ENCODE measurements at places on chromosomes 1 and 21.

- H3K36me3 ChIP-seq: no peaks in the 10 kb centered on the region
- H3K4me1 ChIP-seq: no peaks in the 10 kb centered on the region
- H3K4me3 ChIP-seq: no peak overlapping the region
- H3K27ac ChIP-seq: no peak overlapping the region
Measured at GRCh38 chr1:235943581-235944114, 76.9 kb upstream of the LYST start.

DNA sequence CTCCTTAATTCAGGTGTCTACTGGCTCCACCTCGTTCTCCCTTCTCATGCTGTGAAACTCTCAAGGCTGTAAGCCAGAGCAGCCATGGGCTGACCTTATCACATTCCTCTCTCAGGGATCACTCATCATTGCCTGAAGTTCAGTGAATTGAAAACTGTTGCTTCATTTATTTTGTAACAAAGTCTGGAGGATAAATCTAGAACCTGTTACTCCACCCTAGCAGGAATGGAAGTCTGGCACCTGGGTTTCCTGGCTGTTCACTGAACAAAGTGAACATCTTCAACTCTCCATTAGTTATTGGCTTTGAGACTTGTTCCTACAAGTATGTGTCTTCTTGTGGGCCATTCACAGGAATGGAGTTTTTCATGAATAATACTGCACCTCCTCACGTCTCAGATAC, 584.1 kb downstream of the PTPRU start:
- H3K4me3 ChIP-seq: no peak overlapping the region
- H3K27ac ChIP-seq: no peak overlapping the region
- no peaks in the 10 kb centered on the region for H3K36me3 ChIP-seq
- no peaks in the 10 kb centered on the region for H3K4me1 ChIP-seq

- H3K4me3 ChIP-seq: no peak overlapping the region
- H3K27ac ChIP-seq: no peak overlapping the region
- H3K4me1 ChIP-seq: no peaks in the 10 kb centered on the region
- H3K36me3 ChIP-seq: no peaks in the 10 kb centered on the region
Measured at GRCh38 chr1:34688006-34688741, 66.7 kb upstream of the GJB5 start.

GRCh38 chr1:54499360-54500106, 48.5 kb upstream of the ACOT11 start:
- no peak overlapping the region for H3K4me3 ChIP-seq
- no peaks in the 10 kb centered on the region for H3K36me3 ChIP-seq
- peaks cover 13% of the 10 kb centered on the region for H3K4me1 ChIP-seq
- H3K27ac ChIP-seq: no peak overlapping the region

DNA sequence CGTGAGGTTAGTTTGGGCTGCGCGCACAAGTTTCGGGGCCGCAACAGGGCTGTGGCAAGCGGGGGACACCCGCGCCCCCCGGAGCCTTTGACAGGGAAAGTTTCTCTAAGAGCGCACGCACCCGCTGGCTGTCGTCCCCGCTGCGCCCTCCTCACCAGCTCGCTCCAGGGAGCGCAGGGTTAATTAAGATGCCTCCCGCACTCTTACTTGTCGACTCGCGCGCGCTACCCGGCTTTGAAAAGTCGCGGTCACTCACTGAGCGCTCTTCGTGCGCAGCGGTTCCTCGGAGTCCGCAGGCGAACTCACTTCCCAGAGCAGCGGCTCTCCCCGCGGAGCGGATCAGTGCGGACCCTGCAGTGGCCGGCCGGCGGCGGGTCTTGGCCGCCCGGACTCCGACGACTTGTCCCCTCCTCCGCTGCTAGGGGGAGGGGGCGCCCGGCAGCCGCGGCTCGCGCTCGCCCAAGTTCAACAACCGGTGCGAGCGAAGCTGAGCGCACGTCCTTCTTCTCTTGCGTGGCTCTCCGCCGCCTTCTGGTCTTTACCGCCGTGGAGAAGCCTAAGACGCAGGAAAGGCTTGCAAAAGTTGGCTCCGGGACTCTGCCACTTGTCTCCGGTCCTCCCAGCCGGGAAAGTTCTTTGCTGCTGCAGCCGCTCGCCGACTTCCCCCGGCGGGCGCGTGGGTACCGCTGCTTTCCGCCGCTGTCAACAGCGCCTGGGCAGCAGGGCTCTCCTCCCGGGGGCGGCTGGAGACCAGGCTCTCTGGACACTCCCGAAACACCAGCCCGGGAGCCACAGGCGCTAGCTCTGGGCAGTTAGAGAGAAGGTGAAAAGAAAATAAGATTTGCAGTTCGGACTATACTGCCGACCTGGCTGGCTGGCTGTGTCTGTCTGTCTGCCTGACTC, 506 bp downstream of the JUN start:
- peak overlapping the region; percentile 53 for H3K4me3 ChIP-seq
- H3K27ac ChIP-seq: peak overlapping the region; percentile 99
- peaks cover 20% of the 10 kb centered on the region for H3K4me1 ChIP-seq
- peak; percentile 65 for DNase-seq

DNA sequence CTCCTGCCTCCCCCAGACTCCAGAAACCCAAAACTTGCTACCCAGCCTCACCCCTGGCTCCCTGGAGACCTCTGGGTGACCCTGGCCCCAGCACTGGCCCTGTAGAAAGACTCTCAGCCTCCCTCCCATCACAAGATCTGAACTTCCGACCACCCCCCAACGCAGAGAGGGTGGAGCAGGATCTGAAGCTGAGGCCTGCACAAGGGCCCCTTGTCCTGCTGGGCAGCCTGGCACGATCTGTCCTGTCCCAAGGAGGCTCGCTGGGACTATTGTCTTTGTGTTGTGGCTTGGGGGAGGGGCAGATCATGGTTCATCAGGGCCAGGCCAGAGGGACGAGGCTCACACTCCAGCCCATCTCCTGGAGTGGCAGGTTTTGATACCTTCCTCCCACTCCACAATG, 20.0 kb downstream of the PHLDA3 start:
- peaks cover 5% of the 10 kb centered on the region for H3K4me1 ChIP-seq
- no peak for DNase-seq
- peak overlapping the region; percentile 29 for H3K27ac ChIP-seq
- no peaks in the 10 kb centered on the region for H3K27me3 ChIP-seq
- no peaks in the 10 kb centered on the region for H3K36me3 ChIP-seq

DNA sequence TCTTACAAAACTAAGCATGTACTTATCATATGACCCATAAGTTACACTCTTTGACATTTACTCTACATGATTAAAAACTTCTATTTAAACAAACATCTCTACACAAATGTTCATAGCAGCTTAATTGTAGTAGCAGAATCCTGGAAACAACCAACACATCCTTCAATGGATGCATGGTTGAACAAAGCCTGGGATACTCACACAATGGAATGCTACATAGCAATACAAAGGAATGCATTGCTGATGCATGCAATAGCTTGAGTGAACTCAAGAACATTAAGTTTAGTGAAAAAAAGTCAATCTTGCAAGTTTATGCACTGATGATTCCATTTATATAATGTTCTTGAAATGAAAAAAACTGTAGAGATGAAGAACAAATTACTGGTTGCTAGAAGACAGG, 686.9 kb downstream of the LRRIQ3 start:
- H3K36me3 ChIP-seq: no peaks in the 10 kb centered on the region
- H3K27me3 ChIP-seq: no peaks in the 10 kb centered on the region
- H3K27ac ChIP-seq: no peak overlapping the region
- DNase-seq: no peak

- no peak overlapping the region for H3K4me3 ChIP-seq
- H3K4me1 ChIP-seq: peaks cover 9% of the 10 kb centered on the region
- H3K36me3 ChIP-seq: no peaks in the 10 kb centered on the region
- no peak for DNase-seq
- no peak overlapping the region for H3K27ac ChIP-seq
- H3K27me3 ChIP-seq: no peaks in the 10 kb centered on the region
Measured at GRCh38 chr1:186055846-186056245, 319.2 kb downstream of the TPR start.

GRCh38 chr1:244349103-244349531, 102.6 kb downstream of the ADSS2 start:
- no peak overlapping the region for H3K4me3 ChIP-seq
- peaks cover 10% of the 10 kb centered on the region for H3K4me1 ChIP-seq
- no peaks in the 10 kb centered on the region for H3K27me3 ChIP-seq
- no peak for DNase-seq
- no peak overlapping the region for H3K27ac ChIP-seq

- H3K27ac ChIP-seq: no peak overlapping the region
- no peak overlapping the region for H3K4me3 ChIP-seq
- no peak for DNase-seq
- no peaks in the 10 kb centered on the region for H3K4me1 ChIP-seq
- H3K27me3 ChIP-seq: no peaks in the 10 kb centered on the region
Measured at GRCh38 chr1:173553312-173553711, 49.6 kb downstream of the SLC9C2 start.

GRCh38 chr1:175331891-175332290, 139.3 kb upstream of the KIAA0040 start:
- no peak overlapping the region for H3K27ac ChIP-seq
- H3K4me1 ChIP-seq: no peaks in the 10 kb centered on the region
- H3K27me3 ChIP-seq: no peaks in the 10 kb centered on the region
- H3K4me3 ChIP-seq: no peak overlapping the region

DNA sequence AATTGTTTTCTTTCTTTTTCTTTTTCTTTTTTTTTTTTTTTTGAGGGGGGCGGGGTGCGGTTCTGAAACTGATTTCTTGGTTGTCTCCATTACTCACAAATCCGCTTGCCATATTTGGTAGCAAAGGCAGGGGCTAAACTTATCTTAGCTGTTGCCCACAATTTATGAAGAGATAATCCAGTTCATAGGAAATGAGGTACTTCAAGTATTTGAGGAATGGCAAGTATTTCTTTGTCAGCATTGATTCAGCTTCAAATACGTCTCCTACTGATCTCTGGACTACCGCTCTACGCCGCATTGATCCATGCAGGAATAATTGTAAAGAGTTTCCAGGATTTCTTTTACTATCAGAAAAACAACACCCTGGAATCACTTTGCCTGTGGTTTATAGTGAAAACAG, 289.2 kb upstream of the DPYD start:
- no peak for DNase-seq
- H3K36me3 ChIP-seq: no peaks in the 10 kb centered on the region
- H3K27ac ChIP-seq: no peak overlapping the region
- no peaks in the 10 kb centered on the region for H3K27me3 ChIP-seq
- H3K4me1 ChIP-seq: no peaks in the 10 kb centered on the region

- no peaks in the 10 kb centered on the region for H3K36me3 ChIP-seq
- no peak overlapping the region for H3K27ac ChIP-seq
- no peaks in the 10 kb centered on the region for H3K27me3 ChIP-seq
- no peak overlapping the region for H3K4me3 ChIP-seq
- no peaks in the 10 kb centered on the region for H3K4me1 ChIP-seq
Measured at GRCh38 chr1:96962216-96962615, 240.6 kb downstream of the PTBP2 start.

DNA sequence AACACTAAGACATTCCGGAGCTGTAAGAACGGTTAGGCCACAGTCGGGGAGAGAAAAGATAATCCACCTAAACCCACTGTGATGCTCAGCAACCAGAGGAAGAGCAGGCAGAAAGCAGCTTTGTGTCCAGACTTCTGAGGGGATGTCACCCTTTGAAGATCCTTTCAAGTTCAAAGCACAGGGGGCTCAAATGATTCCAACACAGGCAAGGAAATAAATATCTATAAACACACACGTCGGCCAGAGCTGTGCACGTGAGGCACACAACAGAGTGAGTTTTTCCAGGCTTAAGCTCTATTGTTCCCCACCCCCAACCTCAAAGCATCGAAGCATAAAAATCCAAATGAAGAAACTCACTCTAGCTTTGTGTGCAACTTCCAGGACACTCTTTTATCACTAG, 479.0 kb downstream of the DISC1 start:
- no peaks in the 10 kb centered on the region for H3K36me3 ChIP-seq
- H3K4me1 ChIP-seq: peaks cover 6% of the 10 kb centered on the region
- no peak overlapping the region for H3K4me3 ChIP-seq
- DNase-seq: no peak

DNA sequence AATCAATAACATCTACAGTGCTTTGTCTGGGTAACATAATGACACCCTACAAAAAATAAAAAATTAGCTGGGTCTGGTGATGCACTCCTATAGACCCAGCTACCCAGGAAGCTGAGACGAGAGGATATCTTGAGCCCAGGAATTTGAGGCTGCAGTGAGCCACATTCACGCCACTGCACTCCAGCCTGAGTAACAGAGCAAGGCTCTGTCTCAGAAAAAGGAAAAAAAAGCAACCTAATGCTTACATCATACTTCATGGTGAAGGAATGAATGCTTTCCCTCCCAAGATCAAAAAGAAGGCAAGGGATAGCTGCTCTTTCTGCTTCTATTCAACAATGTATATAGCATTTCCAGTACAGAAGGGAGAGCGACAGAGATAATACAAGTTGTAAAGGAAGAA, 24.2 kb upstream of the CTTNBP2NL start:
- H3K36me3 ChIP-seq: no peaks in the 10 kb centered on the region
- no peak overlapping the region for H3K27ac ChIP-seq
- DNase-seq: no peak

- H3K27me3 ChIP-seq: no peaks in the 10 kb centered on the region
- H3K36me3 ChIP-seq: peaks cover 4% of the 10 kb centered on the region
- no peak for DNase-seq
- no peak overlapping the region for H3K27ac ChIP-seq
Measured at GRCh38 chr1:234372011-234372757, 1.1 kb upstream of the COA6 start.

DNA sequence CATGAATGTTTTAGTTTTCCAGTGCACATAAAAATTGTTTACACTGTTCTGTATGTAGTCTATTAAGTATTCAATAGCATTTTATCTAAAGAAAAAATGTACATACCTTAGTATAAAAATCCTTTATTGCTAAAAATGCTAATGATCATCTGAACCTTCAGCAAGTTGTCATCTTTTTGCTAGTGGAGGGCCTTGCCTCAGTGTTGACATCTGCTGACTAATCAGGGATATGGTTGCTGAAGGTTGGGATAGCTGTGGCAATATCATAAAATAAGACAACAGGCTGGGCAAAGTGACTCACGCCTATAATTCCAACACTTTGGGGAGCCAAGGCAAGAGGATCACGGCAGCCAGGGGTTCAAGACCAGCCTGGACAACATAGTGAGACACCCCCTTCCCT, 9.0 kb downstream of the DYNLT5 start:
- H3K27me3 ChIP-seq: no peaks in the 10 kb centered on the region
- H3K36me3 ChIP-seq: no peaks in the 10 kb centered on the region
- no peak overlapping the region for H3K27ac ChIP-seq
- DNase-seq: no peak

DNA sequence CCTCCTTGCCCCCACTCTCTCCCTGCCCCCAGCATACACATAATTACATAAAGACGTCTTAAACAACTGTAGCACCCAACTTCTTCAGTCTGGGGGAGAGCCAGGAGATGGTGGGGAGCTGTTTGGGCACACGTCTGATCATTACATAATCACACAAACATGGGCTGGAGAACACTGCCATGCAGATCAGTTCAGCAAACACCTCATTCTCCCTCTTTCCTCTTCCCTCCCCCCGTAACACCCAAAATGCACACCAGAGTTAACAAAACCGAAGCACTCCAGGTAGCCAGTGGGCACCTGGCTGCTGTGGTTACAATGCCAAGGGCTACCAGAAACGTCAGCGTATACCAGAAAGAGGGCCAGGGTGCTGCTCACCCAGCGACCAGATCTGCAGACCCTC, 1.6 kb downstream of the HIVEP3 start:
- H3K4me1 ChIP-seq: peaks cover 44% of the 10 kb centered on the region
- no peak overlapping the region for H3K4me3 ChIP-seq
- H3K27me3 ChIP-seq: no peaks in the 10 kb centered on the region
- H3K36me3 ChIP-seq: no peaks in the 10 kb centered on the region
- no peak overlapping the region for H3K27ac ChIP-seq
